Eye (tissue), 1 donor: ENCODE measurements at places on chromosomes 12 and 14.

DNA sequence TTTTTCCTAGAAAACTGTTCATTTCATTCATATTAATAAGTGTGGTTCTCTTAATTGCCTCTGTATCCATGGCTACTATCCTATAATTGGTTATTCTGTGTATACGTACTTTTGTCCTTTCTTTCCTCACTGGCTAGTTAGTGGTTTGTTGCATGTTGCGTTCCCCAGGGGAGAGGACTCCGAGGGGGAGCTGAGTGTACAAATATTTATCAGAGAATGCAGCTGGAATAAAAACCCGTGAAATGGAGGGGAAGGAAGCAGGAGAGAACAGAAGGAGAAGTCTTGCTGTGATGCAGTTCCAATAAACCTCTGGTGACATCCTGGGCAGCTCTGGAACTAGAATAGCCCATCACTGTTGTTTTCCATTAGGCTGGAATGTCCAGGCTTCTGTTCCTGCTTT, 117.1 kb upstream of the RGS6 start:
- DNase-seq, result no peak

- DNase-seq, result no peak
These were observed 28.2 kb downstream of the P2RX4 start for GRCh38 chr12:121238086-121238485.

GRCh38 chr12:779745-780734, 27.7 kb downstream of the WNK1 start:
- peak; percentile 38 for DNase-seq

DNA sequence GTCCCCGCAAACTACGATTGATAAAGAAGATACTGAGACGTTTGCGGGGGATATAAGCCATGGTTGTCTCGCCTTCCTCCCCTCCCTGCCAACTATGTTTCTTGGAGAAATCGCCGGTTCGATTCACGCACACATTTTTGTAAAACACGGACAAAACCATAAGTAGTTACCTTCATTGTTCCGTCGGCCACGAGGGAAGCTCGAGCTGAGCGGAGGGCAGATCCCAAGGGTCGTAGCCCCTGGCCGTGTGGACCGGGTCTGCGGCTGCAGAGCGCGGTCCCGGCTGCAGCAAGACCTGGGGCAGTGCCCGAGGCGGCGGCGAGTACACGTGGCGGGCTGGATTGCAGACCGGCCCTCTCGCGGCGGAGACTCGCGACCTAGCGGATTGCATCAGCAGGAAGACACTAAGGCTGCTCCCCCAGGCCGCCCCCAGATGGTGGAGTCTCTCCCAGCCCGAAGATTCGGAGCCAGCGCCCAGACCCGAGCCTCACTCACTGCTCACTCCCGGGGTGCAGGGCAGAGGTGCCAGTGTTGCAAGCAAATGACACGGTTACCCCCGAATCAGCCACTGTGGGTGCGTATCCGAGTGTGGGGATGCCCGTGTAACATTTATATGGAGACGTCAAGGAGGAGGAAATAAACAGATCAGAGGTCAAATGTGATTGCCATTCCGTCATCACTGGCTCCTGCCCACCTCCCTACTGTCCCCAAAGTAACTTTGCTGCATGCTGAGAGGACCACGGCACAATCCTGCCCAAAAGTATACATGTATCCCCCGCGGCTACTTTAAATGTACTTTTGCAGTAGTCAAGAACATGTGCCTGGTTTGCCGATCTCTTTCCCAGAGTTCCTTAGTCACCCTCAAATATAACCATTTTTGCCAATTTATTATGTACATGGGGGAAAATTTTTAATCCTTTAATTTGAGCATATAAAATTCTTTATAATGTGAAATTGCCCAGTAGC, at the start of gene BCAT1:
Gene BCAT1 (minus strand): TSS at position 345 of the 966 bp plus-strand sequence. CDS start 169 bp downstream, at position 176.
- peak; percentile 85 for DNase-seq

- peak; percentile 87 for DNase-seq
These were observed 835 bp downstream of the VEZT start for GRCh38 chr12:95218150-95219133.

- DNase-seq, result no peak
These were observed 750.2 kb downstream of the TMEM121 start for GRCh38 chr14:106276326-106277267.

DNA sequence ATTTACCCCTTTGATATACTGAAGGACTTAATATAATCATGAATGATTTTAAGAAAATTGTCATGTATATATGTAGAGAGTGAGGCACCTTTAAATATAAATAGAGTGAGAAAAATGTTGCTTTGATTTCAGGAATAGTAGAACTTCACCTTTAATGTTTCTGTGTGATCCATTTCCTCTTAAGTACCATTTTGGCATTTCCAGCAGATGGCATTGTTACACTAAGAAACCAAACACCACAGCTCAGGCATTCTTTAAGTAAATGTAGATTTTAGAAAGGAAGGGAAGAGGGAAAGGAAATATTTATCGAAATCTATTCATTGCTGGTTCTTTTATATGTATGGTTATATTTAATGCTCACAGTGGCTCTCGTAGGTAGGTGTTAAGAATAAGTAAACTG, 556.7 kb upstream of the FBXO33 start:
- peak; percentile 83 for DNase-seq
